ENCODE measurements at places on chromosomes 4 and X.

GRCh38 chr4:77025643-77026321, 50.0 kb downstream of the CCNI start:
- DNase-seq: no peak

DNA sequence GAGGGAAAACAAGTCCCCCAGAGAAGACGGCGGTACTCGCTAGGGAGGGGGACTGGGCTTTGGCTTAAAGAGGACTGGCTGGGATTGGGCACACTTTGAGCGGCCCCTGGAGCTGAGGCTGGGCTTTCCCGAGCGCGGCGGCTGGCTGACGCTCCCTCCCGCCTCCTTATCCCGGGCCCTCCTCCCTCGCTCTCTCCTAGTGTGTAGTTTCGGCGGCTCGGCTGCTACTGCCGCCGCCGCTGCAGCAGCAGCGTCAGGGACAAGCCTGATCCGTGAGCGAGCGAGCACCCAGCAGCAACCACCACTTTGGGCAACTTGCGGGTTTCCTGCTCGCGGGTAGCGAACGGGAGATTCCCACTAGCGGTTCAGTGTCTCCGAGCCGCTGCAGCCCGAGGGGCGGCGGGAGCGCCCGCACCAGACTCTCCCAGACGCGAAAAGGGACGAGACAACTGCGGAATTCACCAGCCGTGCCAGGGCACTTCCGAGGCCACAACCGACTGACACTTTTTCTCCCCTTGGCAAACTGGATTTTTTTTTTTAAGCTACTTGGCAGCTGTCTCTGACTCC, 632 bp upstream of the PCDH7 start:
- peak; percentile 55 for DNase-seq

GRCh38 chrX:22999696-23000223, at the start of gene DDX53:
Gene DDX53 (plus strand): TSS chrX:22999960. CDS start chrX:23000058, 98 bp downstream.
- no peak for DNase-seq

DNA sequence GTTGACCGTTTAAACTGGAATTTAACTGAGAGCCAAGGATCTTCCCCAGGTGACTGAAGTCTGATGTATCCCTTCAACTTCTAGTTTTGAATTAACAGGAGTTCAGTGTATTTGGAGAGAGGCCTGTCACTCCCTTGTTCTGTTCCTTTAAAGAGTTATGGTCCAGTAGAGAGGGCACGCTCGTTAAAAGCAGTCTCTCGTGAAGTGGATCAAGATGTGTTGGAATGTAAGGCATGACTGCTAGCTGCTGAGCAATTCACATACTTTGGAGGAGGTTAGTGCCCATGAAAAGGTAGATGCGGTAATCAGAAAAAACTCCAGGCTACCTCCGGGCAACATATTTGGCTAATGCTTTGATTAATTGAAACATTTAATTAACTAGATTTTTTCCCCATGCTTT, 65.7 kb downstream of the SHROOM2 start:
- no peak for DNase-seq

DNA sequence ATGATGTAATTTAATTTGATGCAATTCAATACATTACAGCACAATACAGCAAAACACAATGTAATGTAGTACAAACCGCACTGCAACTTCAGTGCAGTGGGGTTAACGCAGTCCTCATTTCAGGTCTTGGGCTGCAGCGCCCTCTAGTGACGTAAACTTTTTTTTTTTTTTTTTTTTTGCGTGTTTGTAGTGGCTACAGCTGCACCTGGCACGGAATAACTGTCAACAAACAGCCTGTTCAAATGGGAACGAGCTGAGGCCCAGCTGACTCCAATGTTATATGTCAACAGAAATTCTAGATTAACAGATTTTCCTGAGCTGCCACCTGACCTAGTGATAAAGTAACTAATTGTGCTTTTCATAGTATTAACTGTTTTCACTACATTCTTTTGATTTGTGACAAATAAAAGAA, 33.5 kb upstream of the RASSF6 start:
- DNase-seq: peak; percentile 2

All from C1 segment of cervical spinal cord (tissue), 14 donors.